ENCODE measurements at places on chromosomes 7 and 10.

DNA sequence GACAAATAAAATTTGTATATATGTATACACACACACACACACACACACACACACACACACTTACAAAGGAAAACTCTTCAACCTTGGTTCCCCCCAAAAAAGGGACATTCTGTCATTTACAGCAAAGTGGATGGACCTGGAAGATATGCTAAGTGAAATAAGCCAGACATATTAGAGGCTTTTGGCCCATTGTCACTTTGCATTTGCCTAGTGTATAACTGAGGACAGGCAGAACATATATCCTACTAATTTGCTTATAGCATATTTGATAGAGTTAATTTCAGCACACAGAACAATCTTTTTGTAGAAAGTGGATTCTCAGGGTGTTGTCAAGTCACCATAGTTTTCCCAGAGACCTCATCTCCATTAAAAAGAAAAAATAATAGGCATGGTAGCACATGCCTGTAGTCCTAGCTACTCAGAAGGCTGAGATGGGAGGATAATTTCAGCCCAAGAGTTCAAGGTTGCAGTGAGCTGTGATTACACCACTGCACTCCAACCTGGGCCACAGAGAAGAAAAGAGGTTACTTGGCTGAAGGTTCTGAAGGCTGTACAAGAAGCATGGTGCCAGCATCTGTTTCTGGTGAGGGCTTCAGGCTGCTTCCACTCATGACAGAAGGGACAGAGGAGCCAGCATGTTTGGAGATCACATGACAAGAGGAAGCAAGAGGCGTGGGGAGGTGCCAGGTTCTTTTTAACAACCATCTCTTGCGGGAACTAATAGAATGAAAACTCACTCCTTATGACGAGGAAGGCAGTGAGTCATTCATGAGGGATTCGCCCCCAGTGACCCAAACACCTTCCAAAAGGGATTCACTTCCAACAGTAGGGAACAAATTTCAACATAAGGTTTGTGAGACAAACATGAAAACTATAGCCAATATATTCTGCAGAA, 135.6 kb downstream of the TMEM168 start:
- no peak for DNase-seq

GRCh38 chr7:83633516-83633915, 15.4 kb downstream of the SEMA3E start:
- no peak for DNase-seq

DNA sequence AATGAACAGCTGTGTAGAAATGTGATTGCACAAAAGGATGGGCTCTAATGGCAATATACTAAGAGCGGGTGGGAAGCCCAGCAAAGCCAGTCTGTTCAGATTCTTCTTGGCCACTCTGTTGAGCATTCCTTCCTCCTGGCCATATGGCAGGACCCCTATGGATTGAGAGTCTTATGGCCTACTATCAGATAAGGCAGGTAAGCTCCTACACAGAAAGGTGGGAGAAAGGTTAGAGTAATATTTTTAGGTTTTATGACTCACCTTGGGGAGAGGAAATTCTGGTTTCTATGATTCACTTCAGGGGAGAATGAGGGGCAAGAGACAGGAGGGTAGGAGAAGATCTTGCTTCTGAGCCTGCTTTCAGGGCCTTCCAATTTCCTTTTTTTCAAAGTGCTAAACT, 15.1 kb upstream of the AKR1B10 start:
- no peak for DNase-seq

GRCh38 chr7:40753455-40753854, 618.6 kb downstream of the SUGCT start:
- DNase-seq, result no peak

GRCh38 chr7:128172151-128172550, 68.9 kb upstream of the LEP start:
- DNase-seq, result no peak

- DNase-seq, result no peak
Measured at GRCh38 chr10:94687625-94688248, 4.2 kb downstream of the CYP2C18 start.

GRCh38 chr7:28999427-28999826, 41.3 kb upstream of the TRIL start:
- DNase-seq, result no peak

GRCh38 chr7:23106823-23107663, 1.5 kb downstream of the KLHL7 start:
- no peak for DNase-seq

DNA sequence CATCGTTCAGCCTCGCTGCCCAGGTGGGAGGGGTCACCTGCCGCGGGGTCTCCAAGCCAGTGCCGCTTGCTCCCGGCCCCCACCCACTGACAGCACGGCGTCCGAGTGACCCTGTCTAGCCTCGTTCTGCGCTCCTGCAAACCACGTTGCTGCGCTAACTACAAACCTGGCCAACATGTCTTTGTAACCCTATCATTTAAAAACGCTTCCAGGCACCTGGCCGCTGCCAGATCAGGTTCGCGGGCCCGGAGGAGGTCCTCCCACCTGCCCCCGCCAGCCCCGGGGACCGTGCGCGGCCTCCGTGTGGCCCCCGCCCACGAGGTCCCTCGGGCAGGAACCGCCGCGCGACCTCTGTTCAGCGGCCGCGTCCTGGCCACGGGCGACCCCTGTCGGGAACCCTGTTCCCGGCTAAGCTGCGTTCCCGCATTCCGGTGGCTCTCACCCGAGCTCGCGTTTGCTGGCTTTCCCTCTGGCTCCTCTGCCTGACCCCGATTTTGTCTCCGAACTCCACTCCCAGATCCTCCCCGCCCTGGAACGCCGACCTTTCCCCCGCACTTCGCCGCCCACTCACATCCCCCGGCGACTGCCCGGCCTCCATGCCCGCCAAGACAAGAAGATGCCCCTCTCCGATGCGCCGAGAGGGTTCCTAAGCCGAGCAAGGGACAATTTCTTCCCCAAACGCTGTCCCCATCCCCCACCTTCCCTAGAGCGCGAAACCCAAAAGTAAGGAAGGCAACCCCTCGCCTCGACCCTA, 2.4 kb downstream of the SFMBT2 start:
- DNase-seq, result no peak

DNA sequence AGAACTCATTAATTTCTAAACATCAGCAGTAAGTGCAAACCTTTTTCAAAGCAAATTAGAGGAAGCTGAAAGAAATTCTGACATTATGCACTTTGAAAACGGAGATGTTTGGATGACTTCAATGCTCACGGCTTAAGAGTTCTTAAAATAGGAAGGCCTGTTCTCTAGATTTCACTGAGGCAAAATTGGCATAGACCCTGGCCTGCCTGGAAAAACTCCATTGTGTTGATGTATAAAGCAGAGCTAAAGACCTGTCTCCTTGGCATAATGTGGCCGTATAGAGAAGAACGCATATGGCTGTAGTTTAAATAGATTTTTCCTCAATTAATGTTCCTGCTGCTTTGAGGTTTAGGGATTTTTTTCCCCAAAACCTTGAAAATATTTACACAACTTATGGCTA, 24.5 kb upstream of the AGMO start:
- DNase-seq, result no peak

GRCh38 chr10:116620423-116621400, at the start of gene PNLIPRP2:
Gene PNLIPRP2, plus strand, starts transcription at chr10:116620953.
- DNase-seq, result no peak

DNA sequence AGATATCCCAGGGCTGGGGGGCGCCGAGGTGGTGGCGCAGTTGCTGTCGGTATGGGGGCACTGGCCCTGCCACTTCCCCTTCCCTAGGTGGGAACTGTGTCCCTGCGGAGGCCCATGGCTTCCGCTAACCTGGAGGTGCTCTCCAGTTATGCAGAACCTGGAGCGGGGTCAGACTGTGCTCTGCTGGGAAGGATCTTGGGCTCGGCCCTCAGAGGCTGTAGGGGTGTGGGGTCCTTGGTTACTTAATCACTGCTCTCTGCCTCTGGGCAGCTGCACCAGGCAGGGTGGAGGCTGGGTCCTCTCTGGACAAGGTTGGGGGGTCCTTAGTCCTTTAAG, 2.4 kb downstream of the BRI3 start:
- no peak for DNase-seq

GRCh38 chr10:95544783-95545500, 16.2 kb downstream of the SORBS1 start:
- no peak for DNase-seq

- DNase-seq, result no peak
Measured at GRCh38 chr7:96701258-96701657, 8.4 kb downstream of the SEM1 start.

DNA sequence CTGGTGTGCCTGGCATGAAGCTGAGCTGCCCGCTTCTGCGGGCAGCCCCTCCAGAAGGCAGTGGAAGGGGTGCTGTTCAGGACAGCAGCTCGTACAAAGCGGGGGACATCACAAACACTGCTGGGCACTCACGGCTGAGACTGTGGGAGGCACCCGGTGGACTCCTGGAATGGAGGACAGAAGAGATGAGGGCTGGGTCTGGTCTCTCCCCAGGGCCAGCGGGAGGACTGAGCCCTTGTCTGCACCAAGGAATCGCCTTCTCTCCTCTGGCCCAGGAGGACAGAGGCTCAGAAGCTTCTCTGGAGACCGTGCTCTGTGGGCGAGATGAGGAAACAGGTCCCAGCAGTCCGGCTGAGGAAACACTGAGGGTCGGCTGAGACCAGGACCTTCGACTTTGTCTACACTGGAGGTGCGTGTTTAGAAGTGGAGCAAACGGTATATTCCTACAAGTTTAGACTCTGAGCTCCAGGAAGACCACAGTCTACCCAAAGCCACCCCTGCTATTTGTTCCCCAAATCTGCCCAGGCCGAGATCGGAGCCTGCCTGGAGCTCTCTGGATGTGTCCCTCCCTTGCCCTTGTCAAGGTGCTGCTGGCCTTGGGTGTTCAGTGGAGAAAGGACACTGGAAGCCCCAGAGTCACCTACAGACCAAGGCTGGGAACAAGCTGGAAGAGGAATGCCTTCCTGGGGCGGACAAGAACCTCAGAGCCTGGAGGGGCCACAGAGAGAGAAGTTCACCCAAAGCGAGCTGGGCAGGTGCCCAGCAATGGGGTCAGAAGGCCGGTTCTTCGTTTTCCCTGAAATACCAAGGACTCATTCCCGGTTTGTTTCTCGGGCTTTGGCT, 12.9 kb upstream of the INPP5A start:
- no peak for DNase-seq

DNA sequence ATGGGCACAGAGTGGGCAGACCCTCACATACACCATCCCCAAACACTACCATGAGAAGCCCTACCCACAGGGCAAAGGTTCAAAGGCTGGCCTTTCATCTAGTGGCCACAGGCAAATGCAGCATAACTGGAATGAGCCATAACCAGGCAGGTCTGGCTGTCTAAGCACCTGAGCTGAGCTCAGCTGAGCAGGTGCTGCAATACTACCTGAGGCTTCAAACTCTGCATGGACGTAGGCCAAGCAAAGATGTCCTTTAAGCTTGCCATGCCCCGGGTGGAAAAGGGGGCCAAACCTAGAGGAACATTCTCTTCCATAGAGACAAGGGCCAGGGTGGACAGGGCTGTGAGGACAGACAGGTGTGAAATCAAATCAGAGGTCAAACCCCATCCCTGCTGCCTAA, 65.3 kb upstream of the CAMK2B start:
- no peak for DNase-seq
